ENCODE measurements at places on chromosomes 1 and 21. TPM values are rescaled to one million over a fixed set of nuclear protein-coding genes. Genes with fewer than 3 reads are reported as not detected.

FCRL3 gene
- total RNA-seq, result 1.2 TPM

LRRC8B gene
- 42.9 TPM for total RNA-seq

AK5 gene
- not detected for total RNA-seq

- no peak for DNase-seq
These were observed 115.9 kb upstream of the JUN start for GRCh38 chr1:58899587-58900271.

GRCh38 chr1:6269720-6270400 lies 9.0 kb upstream of the GPR153 start:
- DNase-seq, result no peak

- DNase-seq, result no peak
These were observed 228.0 kb downstream of the RYR2 start for GRCh38 chr1:237269938-237270337.

DNA sequence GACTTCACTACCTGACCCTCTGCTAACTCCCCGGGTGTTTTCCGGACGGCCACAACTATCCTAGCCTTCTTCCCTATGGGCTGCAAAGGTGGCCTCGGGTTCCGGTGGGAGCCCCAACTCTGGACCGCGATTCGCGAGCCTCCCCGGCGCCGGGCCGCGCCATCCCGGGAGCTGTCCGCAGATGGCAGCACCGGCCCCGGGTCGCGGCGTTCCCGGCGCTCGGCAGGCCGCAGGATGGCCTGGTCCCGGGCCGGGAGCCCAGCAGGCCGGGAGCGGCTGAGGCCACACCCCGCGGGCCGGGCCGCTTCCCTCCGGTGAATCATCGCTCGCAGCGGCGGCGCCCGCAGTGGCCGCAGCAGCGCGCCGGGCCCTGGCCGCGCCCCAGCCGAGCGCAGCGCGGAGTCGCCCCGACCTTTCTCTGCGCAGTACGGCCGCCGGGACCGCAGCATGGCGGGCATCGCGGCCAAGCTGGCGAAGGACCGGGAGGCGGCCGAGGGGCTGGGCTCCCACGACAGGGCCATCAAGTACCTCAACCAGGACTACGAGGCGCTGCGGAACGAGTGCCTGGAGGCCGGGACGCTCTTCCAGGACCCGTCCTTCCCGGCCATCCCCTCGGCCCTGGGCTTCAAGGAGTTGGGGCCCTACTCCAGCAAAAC lies at the start of gene CAPN2:
TSS of gene CAPN2 (plus strand) at position 346 of the 656 bp plus-strand sequence. CDS start at position 448, 102 bp downstream.
- peak; percentile 96 for DNase-seq

DNA sequence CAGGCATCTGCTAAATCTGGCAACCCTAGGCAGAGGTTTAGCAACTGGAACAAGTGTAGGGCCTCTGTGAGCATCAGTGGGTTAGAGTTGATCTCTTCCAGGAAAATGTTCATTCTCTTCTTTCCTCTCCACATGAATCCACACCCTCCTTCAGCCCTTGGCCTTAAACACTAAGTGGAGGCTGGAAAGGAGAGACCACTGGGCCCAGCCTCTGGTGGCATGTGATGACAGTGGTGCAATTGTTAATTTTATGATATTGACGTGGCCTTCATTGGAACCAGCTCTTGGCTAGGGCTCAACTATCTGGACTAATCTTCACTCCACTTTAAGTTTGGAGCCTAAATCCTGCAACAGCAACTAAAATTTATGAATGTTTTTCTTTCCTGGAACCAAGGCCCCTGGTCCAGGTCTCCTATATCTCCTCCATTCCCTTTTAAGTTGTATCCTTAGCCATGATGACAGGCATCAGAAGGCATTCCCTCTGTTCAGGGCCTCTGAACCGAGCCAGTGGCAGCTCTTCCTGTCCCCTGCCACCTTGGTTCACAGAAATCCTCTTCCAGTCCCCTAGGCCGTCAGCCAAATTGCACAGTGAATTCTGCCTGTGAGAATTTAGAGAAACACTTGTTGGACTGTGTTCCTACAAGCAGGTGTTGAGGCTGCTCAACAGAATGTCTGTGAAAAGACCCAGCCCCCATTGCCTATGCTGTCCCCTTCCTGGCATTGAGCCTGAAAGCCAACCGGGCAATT lies 132.2 kb downstream of the PSMG1 start:
- no peak for DNase-seq

SPRR1A gene
- total RNA-seq, result not detected

DNA sequence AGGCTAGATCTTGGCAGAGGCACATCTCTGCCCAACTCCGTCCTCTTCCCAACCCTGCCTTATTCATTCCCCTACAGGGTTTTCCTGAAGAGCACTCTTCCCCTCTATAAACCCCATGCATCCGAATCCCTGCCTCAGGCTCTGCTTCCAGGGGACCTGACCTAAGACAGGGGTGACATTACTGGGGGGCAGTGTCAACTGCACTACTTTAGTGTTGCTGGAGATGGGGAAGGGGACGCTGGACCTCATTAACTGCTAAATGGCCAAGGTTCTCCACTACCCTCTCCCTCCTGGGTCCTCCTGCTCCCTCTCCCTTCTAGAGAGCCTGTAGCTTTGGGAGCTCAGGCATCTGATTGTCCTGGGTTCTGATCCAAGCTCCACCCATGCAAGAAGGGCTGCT lies 126.2 kb downstream of the GRIK3 start:
- no peak for DNase-seq

DNA sequence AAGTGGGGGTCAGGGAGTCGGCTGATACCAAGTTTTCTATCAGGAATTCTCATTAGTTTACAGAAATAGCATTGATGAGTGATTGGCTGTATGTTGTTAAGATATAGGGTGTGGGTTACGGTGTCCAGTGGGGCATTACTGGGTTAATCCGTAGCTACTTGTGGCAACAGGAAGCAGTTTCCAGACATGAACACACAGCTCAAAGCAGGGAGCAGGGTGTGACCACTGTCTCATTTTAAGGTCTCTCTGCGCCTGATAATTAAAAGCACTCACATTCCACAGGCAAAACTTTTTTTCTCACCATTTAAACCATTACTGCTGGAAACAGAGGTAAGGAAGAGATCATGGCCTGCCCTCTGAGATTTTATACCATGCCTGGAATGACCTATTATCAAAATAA lies 114.9 kb downstream of the SIK1 start:
- DNase-seq, result no peak

NAXE gene
- 143 TPM for total RNA-seq

- no peak for DNase-seq
These were observed 14.7 kb downstream of the BTBD19 start for GRCh38 chr1:44822981-44823451.

DNA sequence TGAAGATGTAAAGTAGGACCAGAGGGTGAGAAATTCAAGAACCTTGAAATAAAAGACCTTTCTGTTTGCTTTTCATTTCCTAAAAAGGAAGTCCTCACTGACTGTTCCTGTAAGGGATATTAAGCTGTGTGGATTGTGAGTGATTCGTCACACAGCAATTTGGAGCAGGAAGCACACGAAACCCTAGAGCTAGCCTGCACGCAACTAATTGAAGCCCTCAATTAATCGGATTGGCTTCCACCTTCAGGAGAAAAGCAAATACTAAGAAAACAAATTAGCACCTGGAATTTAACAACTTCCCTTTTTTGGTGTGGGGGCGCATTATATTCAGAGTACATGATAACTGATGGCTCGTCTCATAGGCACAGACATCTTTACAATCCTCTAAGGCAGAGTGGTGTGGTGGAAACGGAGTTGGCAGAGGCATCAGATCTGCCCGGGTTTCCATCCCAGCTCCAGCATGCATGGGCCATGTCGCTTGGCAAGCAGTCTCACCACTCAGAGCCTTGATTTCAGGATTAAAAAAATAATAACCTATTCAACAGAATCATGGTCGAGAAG lies 95.2 kb downstream of the KCNJ15 start:
- peak; percentile 13 for DNase-seq

DNA sequence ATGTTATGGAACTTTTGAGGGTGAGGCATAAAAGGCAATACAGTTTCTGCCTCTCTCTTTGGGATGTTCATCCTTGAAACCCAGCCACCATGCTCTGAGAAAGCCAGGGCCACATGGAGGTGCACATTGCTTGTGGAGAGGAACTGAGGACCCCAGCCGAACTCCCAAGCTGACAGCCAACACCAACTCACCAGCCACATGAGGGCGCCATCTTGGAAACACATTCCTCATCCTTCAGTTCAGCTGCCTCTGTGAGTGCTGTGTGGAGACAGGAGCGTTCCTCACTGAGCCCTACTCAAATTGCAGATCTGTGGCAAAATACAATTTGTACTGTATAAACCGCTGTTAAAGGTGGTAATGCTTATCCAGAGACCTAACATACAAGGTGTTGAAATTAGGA lies 137.5 kb downstream of the GABPA start:
- DNase-seq, result no peak

KISS1 gene
- not detected for total RNA-seq

GRCh38 chr1:154788110-154788870 lies 81.8 kb downstream of the KCNN3 start:
- no peak for DNase-seq

DNA sequence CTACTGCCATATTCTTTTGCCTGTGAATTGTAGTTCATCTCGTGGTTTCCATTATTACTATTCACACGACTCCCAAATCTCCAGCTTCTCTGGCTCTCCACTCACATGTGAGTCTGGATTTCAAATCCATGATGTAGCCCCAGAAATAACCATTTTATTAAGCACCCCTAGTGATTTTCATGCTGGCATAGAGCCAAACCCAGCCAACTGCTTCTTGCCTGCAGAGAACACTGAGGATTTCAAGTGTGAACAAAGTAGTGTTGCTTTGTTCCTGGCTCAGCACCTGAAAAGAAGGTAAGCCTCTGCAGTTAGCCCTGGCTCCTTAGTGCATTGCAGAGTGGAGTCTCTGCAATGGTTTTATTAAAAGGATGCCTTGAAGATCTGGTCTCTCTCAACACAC lies 25.9 kb downstream of the UTP25 start:
- DNase-seq, result no peak

- DNase-seq, result no peak
These were observed 45.9 kb upstream of the EGLN1 start for GRCh38 chr1:231467986-231468385.

GRCh38 chr21:27817902-27818623 lies 851.2 kb upstream of the ADAMTS5 start:
- no peak for DNase-seq

CYP4B1 gene
- 1.2 TPM for total RNA-seq

- no peak for DNase-seq
These were observed 9.2 kb upstream of the CPT2 start for GRCh38 chr1:53187401-53187800.

DNA sequence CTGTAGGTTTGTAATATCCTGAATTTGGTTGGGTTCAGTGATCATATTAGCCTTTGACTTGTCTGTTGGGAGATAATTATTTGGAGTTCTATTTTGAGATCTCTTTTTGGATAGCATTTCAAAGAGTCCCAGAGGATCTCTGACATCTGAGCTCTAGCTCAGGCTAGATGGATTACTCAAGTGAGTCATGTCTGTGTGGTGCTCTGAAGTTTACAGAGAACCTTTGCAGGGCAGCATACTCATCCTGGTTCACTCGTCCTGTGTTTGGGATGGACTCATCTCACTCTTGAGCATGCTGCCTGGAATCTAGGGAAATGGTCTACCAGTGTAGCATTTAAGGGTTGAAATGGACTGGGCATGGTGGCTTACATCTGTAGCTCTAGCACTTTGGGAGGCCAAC lies 29.4 kb upstream of the BMP8A start:
- no peak for DNase-seq

DNA sequence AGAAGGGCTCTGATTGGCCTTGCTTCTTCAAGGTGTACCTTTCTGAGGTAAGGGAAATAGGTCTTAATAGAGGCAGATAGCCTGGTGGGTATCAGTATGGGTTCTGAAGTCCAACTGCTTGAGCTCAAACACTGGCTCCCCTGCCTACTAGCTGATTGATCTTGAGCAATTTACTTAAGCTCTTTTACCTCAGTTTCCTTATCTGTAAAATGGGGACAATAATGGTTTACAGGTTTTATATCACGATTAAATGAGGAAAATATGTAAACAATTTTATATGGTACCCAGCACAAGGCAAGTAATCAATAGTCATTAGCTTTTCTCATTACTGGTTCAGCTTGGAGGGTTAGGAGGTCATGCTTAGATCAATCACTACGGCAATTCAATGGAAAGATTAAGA lies 75.8 kb upstream of the VTCN1 start:
- DNase-seq, result no peak

DNA sequence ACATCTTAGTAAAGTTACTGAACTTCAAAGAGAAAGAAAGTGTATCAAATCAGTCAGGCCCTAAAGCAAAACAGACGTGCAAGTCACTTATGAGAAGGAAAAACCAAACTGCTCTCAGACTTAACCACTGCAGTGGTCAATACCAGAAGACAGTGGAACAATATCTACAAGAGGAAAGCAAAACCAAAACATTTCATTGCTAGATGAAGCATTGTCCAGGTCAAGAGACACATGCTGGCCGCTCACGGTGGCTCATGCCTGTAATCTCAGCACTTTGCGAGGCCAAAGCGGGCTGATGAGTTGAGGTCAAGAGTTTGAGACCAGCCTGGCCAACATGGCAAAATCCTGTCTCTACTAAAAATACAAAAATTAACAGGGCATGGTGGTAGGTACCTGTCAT lies 82.0 kb upstream of the MROH9 start:
- no peak for DNase-seq

VWA5B1 gene
- total RNA-seq, result not detected

- no peak for DNase-seq
These were observed 16.1 kb downstream of the CLCN6 start for GRCh38 chr1:11822091-11822490.

DNA sequence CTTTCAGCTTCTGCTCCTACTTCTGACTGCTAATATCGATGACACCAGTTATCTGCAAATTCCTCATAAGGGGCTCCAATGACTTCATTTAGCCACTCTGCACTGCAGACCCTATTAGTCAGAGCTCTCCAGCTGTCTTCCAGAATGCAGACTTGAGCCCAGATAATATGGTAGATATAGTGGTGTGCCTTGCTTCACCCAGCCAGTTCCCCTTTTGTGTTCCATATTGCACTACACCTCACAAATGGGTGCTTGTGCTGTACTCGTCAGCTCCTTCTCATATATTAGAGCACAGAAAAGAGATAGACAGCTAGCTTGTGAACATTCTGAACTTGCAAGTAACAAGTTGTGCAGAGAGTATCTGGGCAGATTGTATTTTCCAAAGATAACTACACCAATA lies 23.7 kb upstream of the COG2 start:
- no peak for DNase-seq

DNA sequence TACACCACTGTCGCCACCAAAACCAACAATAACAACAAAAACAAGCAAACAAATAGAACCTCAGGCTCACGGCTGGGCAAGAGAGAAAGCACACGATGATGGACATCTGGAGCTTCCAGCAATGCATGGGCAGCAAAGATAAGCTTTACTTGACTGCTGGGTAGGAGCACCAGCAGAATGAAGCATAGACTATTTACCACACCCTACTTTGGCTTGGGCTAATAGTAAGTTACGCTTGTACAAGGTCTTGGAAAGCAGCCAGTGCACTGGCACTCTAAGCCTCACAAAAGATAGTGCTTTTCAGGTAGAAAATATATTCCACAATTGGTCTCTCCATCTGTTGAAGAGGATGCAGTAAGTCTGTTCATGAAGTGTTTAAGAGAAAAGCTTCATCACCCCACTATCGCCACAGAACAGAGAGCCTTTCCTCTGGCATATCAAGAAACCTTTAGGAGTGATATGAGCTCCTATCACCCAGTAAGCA lies 13.6 kb downstream of the ADIPOR1 start:
- DNase-seq, result no peak

- DNase-seq, result peak; percentile 10
These were observed 1762.1 kb downstream of the BRINP3 start for GRCh38 chr1:188715566-188715965.

All from Calu3 (cell line).